ENCODE measurements at places on chromosomes 4 and X. TPM values are rescaled to one million over a fixed set of nuclear protein-coding genes. Genes with fewer than 3 reads are reported as not detected.

The DCAF12L2 gene
- total RNA-seq, result not detected

The GPR50 gene
- not detected for total RNA-seq

The CLDN24 gene
- total RNA-seq, result not detected

The XAGE2 gene
- not detected for total RNA-seq

The SYNPO2 gene
- 0.11 TPM for total RNA-seq

The CDX4 gene
- not detected for total RNA-seq

The PRDM5 gene
- 9.5 TPM for total RNA-seq

The PDE6B gene
- total RNA-seq, result 3.3 TPM

The TCEAL2 gene
- total RNA-seq, result not detected

The LIN54 gene
- 6.6 TPM for total RNA-seq

The GLOD5 gene
- total RNA-seq, result not detected

The F8A3 gene
- total RNA-seq, result 1.1 TPM

The NAP1L3 gene
- not detected for total RNA-seq

The RIPPLY1 gene
- not detected for total RNA-seq

The TEX13C gene
- total RNA-seq, result not detected

The UGT2B17 gene
- not detected for total RNA-seq

The GAGE2A gene
- total RNA-seq, result not detected

The CT45A10 gene
- total RNA-seq, result not detected

The WDFY3 gene
- total RNA-seq, result 19.7 TPM

The DUX4 gene
- total RNA-seq, result not detected

The REELD1 gene
- total RNA-seq, result not detected

The IL2RG gene
- total RNA-seq, result not detected

The GLUD2 gene
- 0.23 TPM for total RNA-seq

Data from hair follicular keratinocyte (primary cell).